ENCODE measurements at places on chromosomes 12 and 14.
A peak's percentile ranks its signal among the peaks of the same experiment; 100 is the strongest.

GRCh38 chr14:81268016-81268416 is 47.3 kb upstream of the GTF2A1 start:
- DNase-seq, result no peak

DNA sequence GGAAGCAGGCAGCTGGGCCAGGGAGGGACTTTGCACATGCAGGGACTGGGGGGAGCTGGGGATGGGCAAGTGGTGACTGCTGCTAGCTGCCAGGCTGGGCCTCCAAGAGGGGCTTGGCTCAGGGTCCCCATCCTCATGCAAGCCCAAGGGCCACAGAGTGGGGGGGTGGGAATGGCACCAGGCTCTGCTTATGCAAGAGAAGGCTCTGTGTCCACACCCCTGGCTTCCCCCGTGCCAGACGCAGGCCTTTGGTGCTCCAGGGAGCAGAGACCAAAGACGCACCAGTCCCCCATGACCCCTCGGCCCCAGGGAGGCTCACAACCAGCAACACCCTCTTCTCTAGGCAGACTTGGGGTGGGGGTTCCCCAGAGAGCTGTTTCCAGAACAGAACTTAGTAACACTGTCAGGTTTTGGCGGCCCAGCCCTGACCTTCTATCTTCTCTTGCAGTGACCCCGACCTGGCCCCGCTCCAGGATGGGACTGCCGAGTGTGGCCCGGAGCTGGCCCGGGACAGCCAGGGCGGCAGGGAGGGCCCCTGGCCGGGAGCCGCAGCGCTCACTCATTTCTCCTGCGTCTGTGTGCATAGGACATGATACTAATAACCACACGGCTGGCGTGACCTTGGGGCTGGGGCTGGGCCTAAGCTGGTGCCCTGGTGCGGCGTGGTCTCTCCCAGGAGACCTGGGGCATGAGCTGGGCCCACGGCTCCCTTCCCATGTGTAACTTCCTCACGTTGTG is 14.3 kb downstream of the XRCC3 start:
- DNase-seq, result no peak

GRCh38 chr14:94129111-94129757 is at the start of gene IFI27L2:
Gene IFI27L2, minus strand, starts transcription at chr14:94129604. Its CDS starts 40 bp downstream, at chr14:94129564.
- DNase-seq, result peak; percentile 54

DNA sequence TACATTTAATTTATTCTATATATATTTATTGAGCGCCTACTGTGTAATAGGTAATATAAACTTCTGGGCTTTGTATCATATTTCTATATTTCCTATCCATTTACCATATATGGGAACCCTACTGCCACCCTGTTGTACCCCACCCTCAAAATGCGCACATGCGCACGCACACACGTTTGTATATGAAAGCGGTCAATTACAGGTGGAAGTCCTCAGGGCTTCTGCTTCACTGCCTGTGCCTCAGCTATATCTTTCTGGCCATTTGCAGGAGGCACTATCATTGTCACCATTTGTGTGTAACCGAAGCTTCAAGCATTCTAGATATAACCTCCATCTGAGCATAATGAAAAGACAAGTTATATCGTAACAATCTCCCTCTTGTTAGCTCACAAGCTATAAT is 31.3 kb upstream of the KCNMB4 start:
- no peak for DNase-seq

DNA sequence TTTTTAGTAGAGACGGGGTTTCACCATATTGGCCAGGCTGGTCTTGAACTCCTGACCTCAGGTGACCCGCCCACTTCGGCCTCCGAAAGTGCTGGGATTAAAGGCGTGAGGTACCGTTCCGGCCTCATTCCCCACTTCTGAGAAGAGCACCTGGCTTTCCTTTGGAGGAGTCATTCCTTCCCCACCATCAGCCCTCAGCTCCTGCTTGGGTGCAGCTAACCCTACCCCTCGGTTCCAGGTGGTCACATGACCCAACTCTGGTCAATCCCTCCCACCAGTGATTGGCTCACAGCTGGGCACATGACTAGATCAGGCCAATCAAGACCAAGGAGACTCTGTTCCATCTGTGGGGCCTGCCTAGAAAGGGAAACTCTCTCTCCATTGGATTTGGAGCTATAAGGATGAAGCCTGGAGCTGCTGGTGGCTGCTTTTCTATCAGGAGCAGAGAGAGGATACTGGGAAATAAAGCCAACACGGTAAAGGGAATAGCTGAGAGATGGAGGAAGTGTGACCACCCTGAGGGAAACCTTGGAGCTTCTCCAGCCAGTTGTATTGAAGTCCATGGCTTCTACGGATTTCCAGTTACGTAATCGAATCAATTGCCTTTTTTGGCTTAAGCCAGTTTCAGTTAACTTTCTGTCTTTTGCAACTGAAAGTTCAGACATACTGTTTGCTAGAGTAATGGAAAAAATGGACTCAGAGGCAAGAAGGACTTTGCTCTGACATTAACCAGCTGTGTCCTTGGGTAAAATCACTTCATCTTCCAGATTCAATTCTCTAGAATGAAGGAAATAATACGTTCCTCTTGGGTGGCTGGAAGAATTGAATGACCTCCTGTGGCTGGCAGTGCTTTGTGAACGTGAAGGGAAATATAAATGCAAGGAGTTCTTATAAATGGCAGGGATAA is 19.7 kb upstream of the IFT81 start:
- DNase-seq, result no peak

DNA sequence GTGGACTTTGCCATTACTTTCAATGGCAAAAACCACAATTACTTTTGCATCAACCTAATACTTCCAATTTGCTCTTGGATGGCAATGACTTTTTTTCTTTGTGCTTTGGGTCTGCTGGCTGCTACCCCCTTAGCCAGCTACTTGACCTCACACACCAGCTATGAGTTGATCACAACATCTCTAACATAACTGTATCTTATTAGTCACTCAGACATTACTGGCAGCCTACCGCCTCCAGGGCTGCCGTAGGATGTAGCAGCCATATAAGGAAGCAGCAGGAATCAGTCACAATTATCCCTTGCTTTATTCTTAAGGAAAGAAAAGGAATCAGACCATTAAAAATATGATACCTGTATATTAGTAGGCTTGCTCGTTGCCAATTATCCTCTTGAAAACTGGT is 260.5 kb downstream of the ADAMTS20 start:
- no peak for DNase-seq

- DNase-seq, result no peak
These were observed 179.9 kb downstream of the PTPN11 start for GRCh38 chr12:112598626-112599025.

DNA sequence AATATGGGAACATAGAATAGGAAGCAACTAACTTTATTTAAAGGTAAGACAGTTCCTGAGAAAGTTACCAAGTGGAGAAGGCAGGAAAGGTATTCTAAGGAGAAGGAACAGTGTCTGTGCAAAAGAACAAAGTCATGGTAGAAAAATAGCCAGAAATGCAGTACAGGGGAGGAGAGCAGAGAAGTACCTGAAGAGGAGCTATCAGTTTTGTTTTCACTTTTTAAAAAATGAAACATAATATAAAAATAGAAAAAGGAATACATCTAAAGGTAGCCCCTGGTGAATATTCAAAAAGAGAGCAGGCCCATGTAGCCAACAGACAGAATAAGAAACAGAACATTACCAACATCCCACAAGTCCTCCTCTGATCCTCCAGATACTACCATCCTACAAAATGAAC is 408.7 kb downstream of the ADAMTS20 start:
- DNase-seq, result no peak

DNA sequence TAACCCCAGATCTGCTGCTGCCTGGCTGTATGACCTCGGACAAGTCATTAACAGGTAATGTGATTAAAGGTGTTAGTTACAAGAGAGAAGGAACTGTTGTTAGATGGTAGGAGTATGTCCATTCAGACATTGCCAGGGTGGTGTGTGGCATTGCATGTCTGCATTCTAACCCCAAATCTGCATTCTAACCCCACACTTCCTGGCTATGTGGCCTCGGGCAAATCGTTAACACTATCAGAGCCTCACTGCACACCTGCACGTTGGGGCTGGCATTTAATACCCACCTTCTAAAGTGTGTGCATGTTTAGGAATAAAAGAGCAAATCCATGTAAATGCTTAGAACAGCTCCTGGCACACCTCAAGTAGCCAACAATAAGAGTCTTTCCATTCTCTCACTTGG is 46.4 kb downstream of the CHST11 start:
- no peak for DNase-seq

DNA sequence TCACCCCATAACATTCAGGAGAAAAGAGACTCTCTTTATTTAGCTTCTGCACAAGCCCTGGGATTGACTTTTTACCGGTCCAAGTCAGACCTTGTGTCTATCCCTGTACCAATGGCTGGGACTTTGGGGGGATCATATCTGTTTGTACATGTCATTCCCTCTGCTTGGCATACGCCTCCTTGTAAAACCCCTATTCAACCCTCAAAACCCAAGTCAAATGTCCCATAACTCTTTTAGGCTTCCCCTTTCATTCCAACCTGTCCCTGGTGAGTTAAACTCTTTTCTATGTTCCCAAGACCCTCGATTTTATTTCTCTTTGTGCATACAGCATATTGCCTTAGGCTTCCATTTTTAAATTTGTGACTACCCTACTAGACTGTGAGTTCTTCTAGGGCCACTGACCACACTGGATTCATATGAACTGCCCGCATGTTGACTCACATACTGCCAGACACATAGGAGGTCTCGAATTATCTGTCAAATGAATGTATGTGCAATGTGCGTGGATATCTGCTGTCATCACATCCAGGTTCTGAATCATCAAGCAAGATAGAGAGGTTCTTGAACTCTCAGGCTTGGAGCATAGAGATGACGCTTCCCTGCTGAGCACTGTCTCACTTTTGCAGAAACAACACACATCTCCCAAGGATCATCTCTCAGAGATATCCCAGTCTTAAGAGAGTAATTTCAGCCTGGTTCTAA is 548.6 kb upstream of the TBX3 start:
- DNase-seq, result no peak

DNA sequence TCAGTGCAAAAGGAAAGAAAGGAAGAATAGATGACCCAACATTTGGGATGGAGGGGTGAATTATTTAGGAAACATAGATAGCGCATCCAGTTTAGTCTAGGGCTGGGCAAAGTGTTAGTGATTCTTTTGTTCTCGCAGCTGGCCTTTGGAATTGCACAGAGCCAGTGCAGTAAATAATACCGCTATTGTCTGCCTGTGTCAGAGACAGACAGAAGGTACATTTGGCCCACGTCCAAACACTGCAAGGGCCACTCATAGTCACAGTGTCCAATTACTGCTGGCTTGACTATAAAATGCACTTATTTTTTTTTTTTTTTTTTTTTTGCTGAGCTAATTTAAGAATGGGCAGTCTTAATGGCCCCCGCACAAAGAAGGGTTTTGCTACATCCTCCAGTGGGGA is 638.6 kb downstream of the BCL11B start:
- no peak for DNase-seq

DNA sequence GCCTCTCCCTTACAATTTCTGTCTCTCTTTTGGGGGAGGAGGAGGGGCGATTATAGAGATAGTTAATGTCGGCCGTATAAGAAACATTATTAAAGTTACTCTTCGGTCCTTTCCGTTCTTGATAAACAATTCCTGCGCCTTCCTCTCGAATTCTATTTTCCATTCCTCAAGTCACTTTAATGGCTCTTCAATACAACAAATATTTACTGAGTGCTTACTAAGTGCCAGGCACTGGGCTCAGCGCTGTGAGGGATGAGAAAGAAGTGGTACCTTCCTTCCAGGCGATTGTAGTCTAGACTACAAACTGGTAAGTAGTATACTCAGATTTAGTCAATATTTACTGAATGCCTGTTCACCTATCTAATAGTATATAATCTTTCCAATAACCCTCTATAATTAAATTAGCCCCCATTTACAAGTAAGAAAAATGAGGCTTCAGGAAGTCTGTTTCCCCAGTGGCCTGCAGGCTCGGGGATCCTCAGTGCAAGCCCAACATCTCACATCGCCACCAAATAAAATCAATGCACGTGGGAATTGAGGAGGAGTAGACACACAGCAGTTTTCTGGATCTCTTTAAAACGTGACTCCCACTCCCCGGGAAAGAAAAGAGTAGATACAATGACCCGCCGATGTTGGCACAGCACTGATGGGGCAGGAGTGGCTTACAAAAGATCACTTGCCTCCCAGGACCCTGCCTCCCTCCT is 589 bp upstream of the ZNF219 start:
- DNase-seq, result no peak

GRCh38 chr12:70598467-70599193 is 38.6 kb downstream of the PTPRB start:
- no peak for DNase-seq

GRCh38 chr12:91219511-91219910 is 36.9 kb upstream of the DCN start:
- DNase-seq, result no peak

DNA sequence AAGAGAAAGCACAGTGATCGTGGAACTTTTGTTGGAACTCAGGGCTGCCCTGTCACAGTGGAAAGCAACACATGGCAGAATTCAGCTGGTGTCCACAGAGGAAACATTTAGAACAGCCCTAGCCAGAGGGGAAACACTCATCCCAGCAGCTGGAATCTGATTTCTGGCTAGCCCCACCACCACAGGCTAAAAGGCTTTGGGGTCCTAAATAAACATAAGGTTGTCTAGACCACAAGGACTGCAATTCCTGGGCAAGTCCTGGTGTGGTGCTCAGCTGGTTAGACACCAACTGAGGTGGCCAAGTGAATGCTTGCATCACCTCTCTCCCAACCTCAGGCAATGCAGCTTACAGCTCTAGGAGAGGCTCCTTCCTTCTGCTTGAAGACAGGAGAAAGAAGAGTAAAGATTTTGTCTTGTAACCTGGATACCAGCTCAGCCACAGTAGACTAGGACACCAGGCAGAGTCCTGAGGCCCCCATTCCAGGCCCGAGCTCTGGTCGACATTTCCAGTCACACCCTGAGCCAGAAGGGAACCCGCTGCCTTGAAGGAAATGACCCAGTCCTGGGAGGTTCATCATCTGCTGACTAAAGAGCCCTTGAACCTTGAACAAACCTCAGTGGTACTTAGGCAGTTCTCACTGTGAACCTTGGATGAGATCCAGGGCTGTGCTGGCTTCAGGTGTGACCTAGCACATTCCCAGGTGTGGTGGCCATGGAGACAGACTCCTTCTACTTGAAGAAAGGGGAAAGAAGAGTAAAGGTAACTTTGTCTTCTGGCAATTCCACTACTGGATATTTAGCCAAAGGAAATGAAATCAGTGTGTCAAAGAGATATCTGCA is 85.4 kb upstream of the PLXNC1 start:
- DNase-seq, result no peak

DNA sequence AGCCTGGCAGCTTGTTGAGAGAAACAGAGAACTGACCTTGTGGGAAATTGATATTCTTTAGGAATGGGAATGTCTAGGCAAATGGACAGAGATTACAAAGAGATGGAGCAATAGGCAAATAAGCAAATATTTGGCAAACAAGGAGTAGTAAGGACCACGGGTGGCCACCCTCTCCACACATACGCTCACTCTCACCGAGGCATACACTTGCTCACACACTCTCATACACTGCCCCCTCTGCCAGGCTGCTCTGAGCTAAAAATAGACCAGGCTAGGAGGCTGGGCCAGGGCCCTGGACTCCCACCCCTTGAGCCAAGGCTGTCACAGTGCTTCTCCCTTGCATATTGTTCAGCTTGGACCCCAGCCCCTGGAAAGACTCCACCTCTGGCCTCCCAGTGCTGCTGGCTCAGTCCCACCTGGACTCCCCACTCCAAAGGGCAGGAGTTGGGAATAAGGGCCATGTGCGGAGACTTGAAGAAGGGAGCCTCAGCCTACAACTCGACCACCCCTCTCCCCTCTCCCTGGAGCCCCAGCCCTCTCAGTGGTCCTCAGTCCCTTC is 1.1 kb downstream of the PPP1R1A start:
- DNase-seq, result no peak

GRCh38 chr12:98751580-98752115 is 106.6 kb downstream of the APAF1 start:
- DNase-seq, result no peak

GRCh38 chr12:5003025-5003666 is 40.5 kb upstream of the KCNA5 start:
- DNase-seq, result peak; percentile 22

Data from stimulated activated CD4-positive, alpha-beta T cell treated with anti-CD3 and anti-CD28 coated beads, TNF-alpha, amount 100 ng/mL, for 48 hours (primary cell).